ENCODE measurements at places on chromosomes 2 and 18. TPM values are rescaled to one million over a fixed set of nuclear protein-coding genes. Genes with fewer than 3 reads are reported as not detected.

DNA sequence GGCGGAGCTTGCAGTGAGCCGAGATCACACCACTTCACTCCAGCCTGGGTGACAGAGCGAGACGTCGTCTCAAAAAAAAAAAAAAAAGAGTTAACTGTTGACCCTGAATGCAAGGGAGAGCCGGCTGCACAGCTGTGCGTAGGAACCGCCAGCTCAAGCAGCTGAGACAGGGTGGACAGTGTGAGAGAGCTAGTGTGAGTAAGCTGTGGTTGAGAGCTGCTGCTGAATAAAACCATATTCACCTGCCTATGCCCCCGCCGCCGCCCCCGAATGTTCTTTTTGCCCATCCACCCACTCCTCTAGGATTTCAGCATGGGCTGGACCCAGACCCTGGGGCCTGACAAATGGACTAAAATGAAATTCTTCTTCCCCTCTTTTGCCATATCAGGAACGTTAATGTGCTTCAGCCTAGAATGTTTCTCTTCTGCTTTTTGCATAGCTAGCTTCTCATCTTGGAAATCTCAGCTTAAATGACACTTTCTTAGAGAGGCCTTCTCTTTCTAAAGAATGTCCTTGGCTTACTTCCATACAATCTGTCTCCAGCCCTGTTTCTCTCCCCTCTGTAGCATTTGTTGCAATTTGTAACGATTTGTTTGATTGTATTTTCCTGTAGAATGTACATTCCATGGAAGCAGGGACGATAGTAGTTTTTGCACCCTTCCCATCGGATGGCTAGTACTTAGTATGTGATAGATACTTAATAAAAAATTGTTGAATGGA is 142.7 kb downstream of the KLHL14 start:
- DNase-seq: no peak

DNA sequence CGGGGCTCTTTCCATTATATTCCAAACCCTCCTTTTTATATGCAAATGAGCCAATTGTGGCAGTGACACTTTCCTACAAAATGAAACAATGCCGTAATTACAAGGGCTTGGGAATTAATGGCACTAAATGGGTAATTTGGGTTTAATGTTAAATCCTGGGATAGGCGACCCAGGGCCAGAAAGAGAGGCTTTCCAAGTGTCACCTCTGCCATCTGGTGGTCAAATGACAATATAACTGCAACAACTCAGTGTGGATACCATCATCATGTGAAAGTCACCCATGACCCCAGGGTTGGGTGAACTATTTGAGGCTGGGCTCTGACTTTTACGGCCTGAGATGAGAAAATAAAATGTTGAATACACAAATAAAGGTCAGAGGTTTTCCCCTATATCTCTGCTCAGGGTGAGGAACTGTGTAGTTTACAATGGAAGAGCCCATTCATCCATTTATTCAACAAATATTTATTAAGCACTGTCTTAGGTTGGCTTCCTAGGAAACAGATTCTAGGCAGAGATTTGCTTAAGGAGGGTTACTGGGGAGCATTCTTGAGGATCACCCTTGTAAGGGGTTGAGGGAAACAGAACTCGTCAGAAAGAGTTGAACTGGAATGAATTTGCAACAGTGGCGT is 13.6 kb upstream of the THADA start:
- peak; percentile 54 for DNase-seq

- DNase-seq: no peak
These were observed 69.4 kb downstream of the XIRP2 start for GRCh38 chr2:166957686-166958085.

DNA sequence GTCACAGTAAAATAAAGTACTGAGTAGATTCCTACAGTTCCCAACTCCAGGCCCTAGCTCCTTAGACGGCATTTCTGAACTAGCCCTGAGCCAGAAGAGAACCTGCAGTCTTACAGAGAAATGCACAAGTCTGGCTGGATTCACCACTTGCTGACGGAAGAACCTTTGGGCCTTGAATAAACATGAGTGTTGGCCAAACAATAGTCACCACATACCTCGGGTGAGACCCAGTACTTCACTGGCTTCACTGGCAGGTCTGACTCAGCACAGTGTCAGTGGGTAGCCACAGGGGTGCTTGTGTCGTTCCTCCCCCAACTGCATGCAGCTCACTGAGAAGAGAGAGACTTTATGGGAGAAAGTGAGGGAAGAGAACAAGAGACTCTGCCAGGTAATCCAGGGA is 88.9 kb downstream of the TMEM185B start:
- peak; percentile 87 for DNase-seq

DNA sequence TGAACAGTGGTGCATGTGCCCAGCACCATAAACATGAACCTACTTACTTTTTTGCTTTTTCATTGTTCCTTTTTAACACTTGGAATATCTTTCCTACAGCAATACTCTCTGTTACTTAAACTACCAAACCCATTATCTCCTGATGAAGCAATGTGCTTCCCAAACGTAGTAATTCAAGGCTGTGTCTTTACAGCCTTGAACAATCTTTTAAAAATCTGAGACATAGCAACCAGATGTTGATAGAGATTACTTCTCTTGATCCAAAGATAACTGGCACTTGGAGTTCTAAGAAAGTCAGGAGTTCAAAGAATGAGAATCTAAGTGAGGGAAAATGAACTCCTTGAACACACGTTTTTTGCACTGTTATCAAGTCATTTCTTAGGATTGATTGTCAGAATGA is 40.4 kb downstream of the ATP8B1 start:
- DNase-seq: no peak

Gene MOGAT1
- 0.24 TPM for total RNA-seq

GRCh38 chr2:72815655-72816278 is 10.1 kb downstream of the EXOC6B start:
- no peak for DNase-seq

DNA sequence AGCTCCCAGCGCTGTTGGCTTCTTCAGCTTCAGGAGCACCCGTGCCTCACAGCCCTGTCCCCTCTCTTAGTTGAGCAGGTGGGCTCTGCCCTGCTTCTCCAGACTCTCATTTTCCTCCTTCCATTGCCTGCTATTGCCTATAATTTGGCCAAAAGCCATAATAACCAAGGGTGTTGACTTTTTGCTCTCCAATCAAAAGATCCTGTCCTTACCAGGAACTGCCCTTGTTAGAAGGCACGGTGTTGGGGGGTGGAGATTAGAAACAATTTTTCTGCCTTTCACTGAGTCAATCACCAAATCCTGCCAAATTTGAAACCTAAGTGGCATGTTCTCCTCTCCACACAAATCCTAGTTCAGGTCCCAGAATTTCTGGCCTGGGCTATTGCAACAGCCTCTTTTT is 16.7 kb upstream of the PDIA6 start:
- no peak for DNase-seq

Gene GALR1
- not detected for total RNA-seq

DNA sequence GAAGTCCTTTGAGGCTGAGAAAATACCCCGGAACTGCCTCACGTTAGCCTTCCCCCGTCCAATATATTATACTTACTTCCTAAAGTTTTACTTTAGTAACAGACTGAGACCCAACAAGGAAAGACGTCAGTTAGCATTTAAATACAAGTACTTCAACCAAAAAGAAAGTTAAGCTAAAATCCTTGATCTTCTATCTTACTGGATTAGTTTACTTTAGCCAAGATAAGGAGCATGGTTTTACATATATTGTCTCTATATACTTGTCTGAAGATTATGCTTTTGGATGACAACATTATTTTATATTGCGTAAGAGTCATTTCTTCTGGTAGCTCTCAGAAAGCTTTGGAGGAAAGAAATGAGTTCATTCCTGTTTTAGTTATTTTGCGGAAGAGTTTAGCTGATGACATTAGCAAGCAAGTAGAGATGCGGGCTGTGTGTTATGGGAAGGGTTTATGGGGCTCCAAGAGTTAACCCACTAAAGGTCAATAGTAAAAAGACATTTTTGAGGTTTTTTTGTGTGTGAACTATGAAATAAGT is 532.9 kb downstream of the ZNF516 start:
- no peak for DNase-seq

DNA sequence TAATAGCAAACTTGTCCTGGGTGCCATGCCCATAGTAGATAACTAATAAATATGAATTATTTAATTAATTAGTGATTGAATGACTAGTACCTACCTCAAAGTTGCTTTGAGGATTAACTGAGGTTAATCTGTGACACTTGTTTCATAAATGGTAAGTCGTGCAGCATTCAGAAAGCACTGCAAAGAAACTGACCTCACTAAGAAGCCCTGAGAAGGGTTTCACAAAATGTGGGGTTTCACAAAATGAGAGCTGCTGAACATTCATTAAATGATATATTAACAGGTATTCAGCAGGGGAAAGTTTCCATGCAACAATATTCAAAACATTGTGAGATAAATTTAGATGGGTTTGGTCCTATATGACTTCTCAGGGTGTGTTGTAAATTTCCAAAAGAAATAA is 236.2 kb downstream of the OSR1 start:
- no peak for DNase-seq

DNA sequence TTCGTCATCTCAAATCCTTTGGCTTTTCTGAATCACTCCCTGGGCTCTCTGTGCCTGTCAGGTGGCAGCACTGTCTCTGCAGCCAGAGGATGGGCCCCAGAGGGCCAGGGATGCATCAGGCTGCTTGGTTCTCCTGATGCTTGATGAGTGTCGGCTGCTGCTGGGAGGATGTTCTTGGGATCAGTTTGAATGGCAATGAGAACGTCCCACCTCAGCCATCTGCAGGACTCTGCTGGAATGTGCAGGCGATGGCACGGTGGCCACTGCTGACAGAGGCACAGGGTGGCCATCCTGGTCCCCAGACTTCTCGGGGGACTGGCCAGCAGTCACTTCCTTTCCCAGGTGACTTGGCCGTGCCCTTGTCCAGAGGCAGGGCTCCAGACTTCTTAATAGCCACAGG is 146.0 kb downstream of the FAM210A start:
- DNase-seq: no peak

DNA sequence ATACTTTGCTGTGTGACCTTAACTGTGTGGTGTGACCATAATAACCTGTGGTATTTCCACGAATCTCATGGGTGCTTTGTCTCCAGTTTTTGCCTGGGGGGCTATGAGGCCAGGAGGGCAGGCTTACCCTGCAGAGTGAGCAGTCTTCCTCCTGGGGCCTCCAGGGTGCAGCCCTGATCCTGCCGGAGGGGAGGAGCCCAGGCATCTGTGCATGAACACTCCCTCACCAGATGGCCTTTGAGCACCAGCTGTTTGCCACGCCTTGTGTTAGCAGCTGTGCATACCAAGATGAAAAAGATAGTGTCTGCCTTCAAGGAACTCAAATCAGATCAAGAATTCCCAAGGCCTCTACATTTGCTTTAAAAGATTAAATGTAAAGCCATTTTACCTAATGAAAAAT is 75.0 kb upstream of the RBM44 start:
- peak; percentile 91 for DNase-seq

Gene EXOC6B
- 9.9 TPM for total RNA-seq

- DNase-seq: no peak
These were observed 1402.3 kb upstream of the LRRTM1 start for GRCh38 chr2:81706856-81707255.

- DNase-seq: no peak
These were observed 72.8 kb downstream of the UPP2 start for GRCh38 chr2:158174495-158174894.

- DNase-seq: no peak
These were observed 12.2 kb downstream of the ASIC4 start for GRCh38 chr2:219526320-219527075.

Gene SLC38A11
- total RNA-seq: not detected

DNA sequence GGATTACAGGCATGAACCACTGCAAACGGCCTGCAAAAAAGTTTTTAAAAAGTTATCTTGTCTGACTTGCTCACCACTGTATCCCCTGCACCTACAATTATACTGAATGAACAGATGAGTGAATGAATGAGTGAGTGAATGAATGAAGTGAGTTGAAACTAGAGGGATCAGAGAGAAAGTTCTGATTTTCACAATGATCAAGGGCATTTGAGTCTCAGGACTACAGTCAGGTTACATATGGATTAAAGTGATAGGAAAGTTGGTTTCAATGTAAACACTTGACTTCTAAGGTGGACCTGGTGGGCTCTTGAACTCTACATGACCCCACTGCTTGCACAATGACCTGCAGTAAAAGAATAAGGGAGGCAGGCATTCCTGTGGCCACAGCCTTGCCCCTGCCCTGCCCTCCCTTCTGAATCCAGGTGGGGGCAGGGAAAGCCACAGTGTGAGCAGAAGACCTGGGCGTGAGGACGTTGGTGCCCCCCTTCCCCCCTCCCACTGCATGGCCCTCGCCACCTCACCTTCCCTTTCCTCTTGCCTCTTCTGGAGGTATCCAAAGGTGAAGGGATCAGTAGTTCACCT is 10.7 kb downstream of the C2orf80 start:
- DNase-seq: no peak

DNA sequence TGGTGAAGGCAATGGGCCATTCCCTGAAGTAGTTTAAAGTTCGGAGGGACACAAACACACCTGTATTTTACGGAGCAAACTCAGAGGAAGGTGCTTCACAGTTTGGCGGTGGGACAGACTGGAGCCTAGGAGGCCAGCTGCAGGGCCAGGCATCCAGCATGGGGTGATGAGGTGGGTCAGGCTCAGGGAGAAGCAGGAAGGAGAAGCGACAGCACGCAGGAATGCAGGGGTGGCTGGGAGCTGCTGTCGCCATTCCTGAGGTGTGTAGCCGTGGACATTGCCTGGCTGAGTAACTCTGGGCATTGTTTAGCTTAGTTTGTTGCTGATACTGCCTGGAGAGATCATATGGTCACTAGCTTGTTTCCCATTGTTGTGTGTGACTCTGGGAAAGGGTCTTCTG is 35.8 kb upstream of the METTL21A start:
- no peak for DNase-seq

DNA sequence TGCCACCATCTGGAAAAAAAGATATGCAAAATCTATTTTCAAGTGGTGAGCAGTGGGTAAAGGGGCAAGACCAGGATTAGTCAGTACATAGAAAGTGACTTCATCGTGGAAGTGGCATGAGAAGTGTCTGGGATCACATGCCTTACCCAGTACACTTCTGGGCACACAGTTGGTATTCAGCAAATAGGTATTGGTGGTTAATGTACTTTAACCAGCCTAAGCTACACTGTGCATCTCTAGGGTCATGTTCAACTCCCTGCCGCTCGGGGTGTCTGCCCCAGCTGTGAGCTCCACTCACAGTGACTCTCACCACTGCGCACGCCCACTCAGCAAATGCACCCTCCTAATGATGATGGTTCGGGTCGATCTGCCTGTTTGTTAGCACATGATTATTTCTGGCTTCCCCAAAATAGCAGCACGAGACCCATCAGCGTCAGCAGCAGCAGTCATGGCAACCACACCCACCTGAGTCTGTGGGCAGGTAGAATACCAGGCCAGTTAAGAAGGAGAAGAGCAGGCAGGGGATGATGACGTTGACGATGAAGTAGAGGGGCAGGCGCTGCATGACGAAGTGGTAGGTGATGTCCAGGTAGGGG is 11.1 kb downstream of the CHRNA1 start:
- DNase-seq: no peak

DNA sequence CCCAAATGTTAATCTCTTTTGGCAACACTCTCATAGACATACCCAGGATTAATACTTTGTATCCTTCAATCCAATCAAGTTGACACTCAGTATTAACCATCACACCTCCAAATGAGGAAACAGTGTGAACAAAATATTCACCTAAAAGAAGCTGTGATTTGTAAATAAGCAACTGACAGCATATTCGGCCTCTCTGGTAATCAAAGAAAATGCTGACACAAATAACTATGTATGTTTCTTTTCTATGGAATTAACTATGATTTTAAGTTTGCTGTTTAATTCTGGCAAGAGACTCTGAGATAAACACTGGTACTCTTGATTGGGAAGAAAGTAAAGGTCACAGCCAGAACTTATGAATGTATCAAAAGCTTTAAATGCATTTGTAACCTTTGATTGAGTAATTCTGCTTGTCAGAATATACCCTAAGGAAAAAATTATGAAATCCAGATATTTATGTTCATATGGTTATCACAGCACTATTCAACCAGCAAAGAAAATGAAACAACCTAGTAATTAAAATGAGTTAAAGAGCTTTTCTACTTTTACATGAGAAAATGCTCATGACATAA is 3.6 kb upstream of the GYPC start:
- no peak for DNase-seq
